ENCODE measurements at places on chromosomes 6 and 20.

GRCh38 chr20:59082981-59083380, 40.4 kb upstream of the PRELID3B start:
- no peak for DNase-seq

GRCh38 chr6:114220241-114220640, 122.6 kb downstream of the HS3ST5 start:
- no peak for DNase-seq

GRCh38 chr6:142842418-142843261, 102.3 kb downstream of the HIVEP2 start:
- DNase-seq = no peak

DNA sequence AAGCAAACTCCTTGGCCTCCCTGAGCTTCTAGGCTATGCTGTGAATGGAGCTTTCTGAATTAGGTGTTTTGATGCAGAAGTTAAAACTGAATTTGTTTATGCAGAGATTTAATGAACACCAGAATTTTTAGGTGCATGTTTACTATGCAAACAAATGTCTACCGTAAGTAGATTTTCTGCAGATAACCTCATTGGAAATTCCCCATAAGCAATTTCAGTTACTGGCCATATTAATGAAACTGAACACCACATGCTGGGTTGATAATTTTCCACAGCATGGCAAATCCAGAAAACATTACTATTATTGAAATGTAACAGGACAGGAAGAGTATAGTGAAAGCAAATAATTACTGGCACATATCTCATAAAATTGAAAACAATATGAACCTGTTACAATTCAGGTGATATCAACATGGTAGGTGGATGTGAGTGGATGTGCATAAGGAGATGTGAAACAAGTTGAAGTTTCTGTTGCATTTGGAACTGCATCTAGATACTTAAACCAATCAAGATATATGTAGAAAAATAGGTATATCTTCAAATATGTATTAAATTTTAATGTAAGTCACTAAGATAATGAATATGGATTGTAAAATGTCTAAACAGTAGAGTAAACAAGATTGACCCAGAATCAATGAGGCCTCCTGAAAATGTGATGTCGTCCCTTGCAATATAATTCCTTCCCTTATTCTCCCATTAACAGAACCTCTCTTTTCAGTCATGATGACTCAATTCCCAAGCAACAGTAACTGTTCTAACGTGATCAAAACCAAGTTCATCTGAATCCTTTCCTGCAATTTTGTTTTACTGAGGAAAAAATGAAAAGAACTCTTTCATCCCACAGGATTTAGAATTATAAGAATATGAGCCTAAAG, 11.0 kb downstream of the PTCHD4 start:
- DNase-seq = no peak

Data from activated CD8-positive, alpha-beta memory T cell treated with anti-CD3 and anti-CD28 coated beads for 1 hour (primary cell).